ENCODE measurements at places on chromosomes 6 and 20. TPM values are rescaled to one million over a fixed set of nuclear protein-coding genes. Genes with fewer than 3 reads are reported as not detected.

Gene LTB
- not detected for polyA plus RNA-seq

Gene NMBR
- polyA plus RNA-seq, result 0.41 TPM

Gene SPATA2
- 16.6 TPM for polyA plus RNA-seq

Gene SLC4A11
- polyA plus RNA-seq, result 9.7 TPM

Gene SMOC2
- polyA plus RNA-seq, result 143 TPM

Gene IL17F
- polyA plus RNA-seq, result not detected

Gene SCUBE3
- polyA plus RNA-seq, result 1.6 TPM

Gene PRRT1
- 48.8 TPM for polyA plus RNA-seq

Gene C20orf96
- 17.3 TPM for polyA plus RNA-seq

Gene GSTA2
- polyA plus RNA-seq, result not detected

Gene VGLL2
- polyA plus RNA-seq, result not detected

Gene NR2E1
- polyA plus RNA-seq, result 3.0 TPM

Data from brain (organoid and tissue), 16 donors.